ENCODE measurements at places on chromosomes 4 and X. TPM values are rescaled to one million over a fixed set of nuclear protein-coding genes. Genes with fewer than 3 reads are reported as not detected.

The TAF7L gene
- total RNA-seq = 0.43 TPM

The MYL5 gene
- 14.9 TPM for total RNA-seq

The TKTL2 gene
- total RNA-seq = not detected

The SLC49A3 gene
- total RNA-seq = 9.1 TPM

The TNIP3 gene
- total RNA-seq = 1.4 TPM

The RHOXF2B gene
- not detected for total RNA-seq

The MAGEB2 gene
- total RNA-seq = not detected

The VCX2 gene
- total RNA-seq = not detected

The ZCCHC4 gene
- 13.2 TPM for total RNA-seq

The GDPD2 gene
- total RNA-seq = not detected

The ITGB1BP2 gene
- 0.22 TPM for total RNA-seq

The DSPP gene
- total RNA-seq = not detected

The PARM1 gene
- total RNA-seq = not detected

The SPACA5 gene
- not detected for total RNA-seq

The TMPRSS11A gene
- not detected for total RNA-seq

GRCh38 chr4:84443523-84443922 is 55.6 kb downstream of the NKX6-1 start:
- no peak for DNase-seq

DNA sequence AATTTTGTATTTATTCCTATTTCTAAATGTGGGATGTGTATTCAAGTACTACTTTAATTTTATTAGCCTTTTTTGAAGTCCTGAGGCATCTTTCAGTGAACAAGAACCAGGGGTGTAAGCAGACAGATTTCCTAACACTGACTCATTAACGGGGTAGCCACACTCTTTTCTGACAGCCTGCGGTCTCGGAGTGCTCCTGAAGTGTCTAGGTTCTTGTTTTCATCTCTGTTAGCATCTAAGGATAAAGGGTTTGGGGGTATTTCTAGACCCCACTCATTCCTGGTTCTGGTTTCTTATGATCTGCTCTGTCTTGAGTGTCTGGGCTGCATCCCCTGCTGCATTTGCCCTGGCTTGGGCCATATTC is 71.9 kb downstream of the GC start:
- peak; percentile 20 for DNase-seq

- no peak for DNase-seq
Measured at GRCh38 chr4:172035562-172035961, 222.4 kb downstream of the GALNTL6 start.

- peak; percentile 57 for DNase-seq
Measured at GRCh38 chr4:20698382-20698781, 1.9 kb upstream of the PACRGL start.

GRCh38 chrX:65528705-65529340 is 5.8 kb downstream of the LAS1L start:
- DNase-seq = peak; percentile 29

DNA sequence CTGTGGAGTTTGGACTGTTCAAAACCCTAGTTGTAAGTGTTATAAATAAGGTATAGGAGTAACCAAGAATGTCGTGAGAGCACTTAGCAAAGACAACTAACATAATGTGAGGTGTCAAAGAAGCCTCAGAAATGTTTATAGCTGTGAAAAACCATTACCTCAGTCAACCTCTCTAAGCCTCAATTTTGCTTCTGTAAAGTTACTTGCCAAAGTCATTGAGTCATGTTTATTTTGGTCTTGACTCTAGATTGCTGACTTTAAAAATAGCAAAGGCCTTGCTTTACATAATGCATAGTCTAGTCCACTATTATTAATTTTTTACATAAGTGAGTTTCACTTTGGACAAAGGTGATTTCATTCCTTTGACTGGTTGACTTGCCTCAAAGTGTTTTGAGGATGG is 257.6 kb upstream of the CXXC4 start:
- DNase-seq = no peak

- peak; percentile 8 for DNase-seq
Measured at GRCh38 chrX:49242545-49243066, 7.3 kb downstream of the CCDC22 start.

DNA sequence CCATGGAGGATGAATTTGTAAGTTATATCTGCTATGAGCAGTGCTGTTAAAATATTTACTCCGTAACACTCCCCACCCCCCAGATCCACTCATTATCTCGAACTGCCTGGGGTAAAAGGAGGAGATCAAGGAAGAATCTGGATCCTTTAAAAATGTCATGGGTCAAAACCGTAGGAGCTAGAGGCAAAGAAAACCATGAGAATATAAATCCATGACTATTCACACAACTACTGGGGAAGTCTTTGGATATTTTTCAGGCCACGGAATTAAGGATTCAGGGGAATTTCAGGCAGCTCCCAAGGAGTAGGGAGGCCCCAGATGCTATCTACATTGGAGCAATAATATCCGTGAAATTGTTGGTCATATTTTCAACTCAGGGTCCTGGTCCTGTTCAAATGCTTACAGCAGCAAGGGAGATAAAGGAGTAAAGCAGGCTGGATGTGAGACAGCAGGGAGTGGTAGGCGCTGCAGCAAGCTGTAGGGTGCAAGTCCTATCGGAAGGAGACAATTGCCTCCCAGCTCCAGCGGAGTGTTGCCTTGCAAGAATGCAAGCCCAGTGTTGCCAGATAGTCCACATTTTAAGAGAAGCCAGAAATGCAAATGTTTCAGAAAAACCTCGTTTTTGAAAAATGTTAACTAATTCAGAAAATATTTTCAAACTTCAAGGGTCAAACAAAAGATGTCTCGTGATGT is 116.2 kb upstream of the KIT start:
- peak; percentile 57 for DNase-seq

- peak; percentile 27 for DNase-seq
Measured at GRCh38 chr4:111040904-111041303, 418.0 kb upstream of the PITX2 start.

GRCh38 chr4:139603576-139604410 is 47.8 kb upstream of the SETD7 start:
- peak; percentile 68 for DNase-seq

- DNase-seq = peak; percentile 65
Measured at GRCh38 chrX:31036895-31037294, 34.9 kb downstream of the FTHL17 start.

DNA sequence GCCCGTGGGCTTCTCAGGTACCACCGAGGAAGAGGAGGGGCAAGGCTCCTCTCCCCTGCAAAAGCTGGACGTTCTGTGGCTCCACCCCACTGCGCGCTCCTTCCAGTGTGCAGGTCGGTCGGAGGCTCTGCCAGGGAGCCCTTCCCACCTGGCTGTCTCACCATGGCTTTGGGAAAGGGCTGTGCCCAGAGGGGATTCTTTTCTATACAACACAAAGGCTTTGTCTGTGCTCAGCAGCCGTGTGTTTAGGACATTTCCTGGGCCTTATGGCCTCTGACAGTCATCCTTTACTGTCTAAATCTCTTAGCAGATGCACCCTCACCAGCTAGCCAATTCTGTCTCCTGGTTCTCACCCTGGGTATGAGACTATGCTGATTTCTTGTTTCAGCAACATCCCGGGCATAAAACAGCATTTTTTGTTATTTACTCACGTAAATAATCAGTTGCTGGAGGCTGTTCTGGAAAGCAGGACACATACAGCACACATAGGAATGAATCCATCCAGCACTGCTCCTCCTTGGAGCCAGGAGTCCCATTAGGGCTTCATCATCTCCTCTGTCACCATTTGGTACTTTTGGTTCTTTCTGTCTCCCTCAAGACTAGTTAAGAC is 20.4 kb upstream of the ATXN3L start:
- DNase-seq = peak; percentile 57

DNA sequence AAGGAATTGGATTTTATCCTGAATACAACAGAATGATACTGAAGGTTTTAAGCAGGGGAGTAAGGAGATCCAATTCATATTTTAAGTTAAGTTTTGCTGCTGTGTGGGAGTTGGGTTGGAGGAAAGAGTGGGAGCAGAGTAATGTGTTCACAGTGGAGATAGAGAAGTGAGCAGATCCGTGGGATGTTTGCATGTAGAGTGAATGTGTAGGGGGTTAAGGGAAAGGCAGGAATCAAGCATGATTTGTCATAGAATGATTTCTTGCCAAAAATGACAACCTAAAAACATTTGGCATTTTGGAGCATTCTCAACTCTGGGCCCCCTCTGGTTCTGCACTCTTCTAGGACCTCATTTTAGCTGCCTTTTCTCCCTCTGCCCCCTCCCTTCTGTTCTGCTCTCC is 76.6 kb downstream of the ARHGAP10 start:
- DNase-seq = peak; percentile 23

- no peak for DNase-seq
Measured at GRCh38 chr4:147093206-147093605, 147.5 kb upstream of the TTC29 start.

- no peak for DNase-seq
Measured at GRCh38 chrX:120302434-120302833, 8.8 kb downstream of the TMEM255A start.

GRCh38 chr4:108181704-108182103 is 13.0 kb upstream of the LEF1 start:
- DNase-seq = no peak

- DNase-seq = peak; percentile 76
Measured at GRCh38 chrX:69615779-69616456, at the start of gene EDA. EDA (plus strand) TSS chrX:69616113.

GRCh38 chr4:26420913-26421312 is 69.4 kb downstream of the CCKAR start:
- peak; percentile 29 for DNase-seq

- DNase-seq = peak; percentile 87
Measured at GRCh38 chr4:4780729-4781244, 78.7 kb upstream of the MSX1 start.

DNA sequence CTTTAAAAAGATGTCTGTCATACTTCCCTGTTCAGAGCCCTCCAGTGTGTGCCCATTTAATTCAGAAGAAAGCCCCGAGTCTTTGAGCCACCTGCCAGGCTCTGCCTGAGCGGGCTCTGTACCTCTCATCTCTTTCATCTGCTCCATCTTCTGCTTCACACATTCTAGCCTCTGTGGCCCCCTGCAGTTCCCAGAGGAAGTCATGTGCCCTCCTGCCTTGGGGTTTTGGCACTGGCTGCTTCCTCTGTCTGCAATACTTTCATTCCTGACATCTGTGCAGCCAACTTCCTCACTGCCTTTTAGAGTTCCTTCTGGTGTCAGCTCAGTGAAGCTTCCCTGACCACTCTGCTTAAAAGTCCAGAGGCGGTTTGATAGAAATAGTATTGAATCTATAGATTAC is 6.2 kb upstream of the STK32B start:
- peak; percentile 10 for DNase-seq

- DNase-seq = no peak
Measured at GRCh38 chr4:57078685-57079521, 31.3 kb downstream of the IGFBP7 start.

DNA sequence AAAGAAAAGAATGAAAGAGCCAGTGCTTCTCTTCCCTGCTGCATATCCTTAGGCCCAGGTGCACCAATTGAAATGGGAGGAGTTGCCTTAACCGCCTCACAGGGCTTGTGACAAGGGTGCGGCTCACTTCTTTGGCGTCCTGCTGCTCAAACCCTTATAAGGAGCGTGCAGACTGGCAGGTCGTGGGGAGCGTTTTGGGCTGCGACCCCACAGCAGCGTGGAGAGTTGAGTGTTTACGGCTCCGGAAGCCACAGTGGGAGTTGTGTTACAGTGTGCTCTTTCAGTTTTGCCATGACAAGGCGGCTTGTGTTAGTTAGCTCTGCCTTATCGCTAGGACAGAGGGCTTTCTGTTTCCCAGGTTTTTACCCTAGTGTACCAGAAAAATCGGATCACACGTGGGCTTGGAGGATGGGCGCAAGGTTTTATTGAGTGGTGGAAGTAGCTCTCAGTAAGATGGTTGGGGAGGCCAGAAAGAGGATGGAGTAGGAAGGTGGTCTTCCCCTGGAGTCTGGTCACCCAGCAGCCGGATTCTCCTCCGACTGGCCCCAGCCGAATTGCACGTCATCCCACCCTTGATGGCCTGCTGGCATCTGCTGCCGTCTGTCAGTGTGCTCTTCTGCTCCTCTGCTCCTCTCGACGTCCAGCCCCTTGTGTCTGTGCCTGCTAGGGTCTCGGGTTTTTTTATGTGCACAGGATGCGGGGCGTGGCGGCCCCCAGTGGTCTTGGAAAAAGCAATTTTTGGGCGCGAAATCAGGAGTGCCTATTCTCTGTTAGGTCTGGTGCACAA is 718.9 kb downstream of the ARAP2 start:
- no peak for DNase-seq

GRCh38 chr4:163191999-163192398 is 25.3 kb upstream of the NAF1 start:
- peak; percentile 45 for DNase-seq

DNA sequence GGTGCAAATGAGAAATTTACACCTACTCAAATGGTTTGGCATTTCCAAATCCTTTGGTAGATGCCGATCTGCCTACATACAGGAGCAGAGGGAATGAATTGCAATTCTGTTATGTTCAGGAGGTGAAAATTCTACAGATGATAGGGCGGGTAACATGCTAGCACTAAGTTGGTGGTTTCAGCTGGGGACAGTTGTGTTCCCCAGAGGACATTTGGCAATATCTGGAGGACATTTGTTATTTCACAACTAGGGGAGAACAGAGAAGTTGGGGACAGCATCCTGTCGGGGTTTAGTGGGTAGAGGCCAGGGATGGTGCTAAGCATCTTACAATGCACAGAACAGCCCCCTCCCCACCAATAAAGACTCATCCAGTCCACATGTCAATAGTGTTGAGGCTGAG is 96.5 kb upstream of the PUDP start:
- no peak for DNase-seq

GRCh38 chr4:1799387-1800375 is 6.6 kb downstream of the FGFR3 start:
- DNase-seq = no peak

DNA sequence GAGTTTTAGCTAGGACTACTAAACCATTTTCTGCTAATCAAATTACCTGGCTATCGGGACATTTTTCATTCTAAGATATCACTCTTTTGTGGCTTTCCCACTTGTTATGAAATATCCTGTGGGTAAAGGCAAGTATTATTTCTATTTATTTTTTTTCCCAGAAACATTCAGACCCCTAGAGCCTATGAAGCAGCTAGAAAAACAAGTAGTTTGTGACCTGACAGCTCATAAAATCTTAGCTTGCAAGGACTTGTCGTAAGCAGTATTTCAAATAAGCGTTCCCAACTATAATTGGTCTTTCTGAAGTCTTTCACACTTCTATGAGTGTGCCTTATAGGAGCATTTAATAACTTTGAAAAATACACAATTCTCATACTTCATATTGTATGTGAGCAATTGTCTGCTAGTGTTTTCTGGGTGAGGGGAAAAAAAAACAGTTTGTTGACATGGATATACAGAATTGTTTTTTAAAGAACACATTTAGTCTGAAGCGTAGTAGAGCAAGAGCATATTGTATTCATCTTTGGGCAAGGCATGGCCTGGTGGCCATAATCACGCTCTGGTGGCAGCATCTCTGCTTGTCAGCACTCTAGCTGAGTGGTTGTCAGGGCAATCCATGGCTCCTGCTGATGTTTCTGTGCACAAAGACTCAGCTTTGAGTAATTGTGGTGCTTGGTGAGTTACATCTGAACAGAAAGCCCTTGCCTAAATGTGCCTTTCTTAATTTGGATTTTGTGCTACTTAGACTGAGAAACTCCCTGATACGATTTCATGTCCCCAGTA is 2.6 kb downstream of the MCUB start:
- no peak for DNase-seq

GRCh38 chrX:120566817-120567216 is 6.1 kb upstream of the CUL4B start:
- DNase-seq = no peak

- no peak for DNase-seq
Measured at GRCh38 chr4:120683897-120684540, 238.5 kb downstream of the PRDM5 start.
